GM12878 (cell line): ENCODE measurements at places on chromosomes 7 and 10.

GRCh38 chr10:89829887-89830269, 128.5 kb downstream of the KIF20B start:
- no peak for DNase-seq

DNA sequence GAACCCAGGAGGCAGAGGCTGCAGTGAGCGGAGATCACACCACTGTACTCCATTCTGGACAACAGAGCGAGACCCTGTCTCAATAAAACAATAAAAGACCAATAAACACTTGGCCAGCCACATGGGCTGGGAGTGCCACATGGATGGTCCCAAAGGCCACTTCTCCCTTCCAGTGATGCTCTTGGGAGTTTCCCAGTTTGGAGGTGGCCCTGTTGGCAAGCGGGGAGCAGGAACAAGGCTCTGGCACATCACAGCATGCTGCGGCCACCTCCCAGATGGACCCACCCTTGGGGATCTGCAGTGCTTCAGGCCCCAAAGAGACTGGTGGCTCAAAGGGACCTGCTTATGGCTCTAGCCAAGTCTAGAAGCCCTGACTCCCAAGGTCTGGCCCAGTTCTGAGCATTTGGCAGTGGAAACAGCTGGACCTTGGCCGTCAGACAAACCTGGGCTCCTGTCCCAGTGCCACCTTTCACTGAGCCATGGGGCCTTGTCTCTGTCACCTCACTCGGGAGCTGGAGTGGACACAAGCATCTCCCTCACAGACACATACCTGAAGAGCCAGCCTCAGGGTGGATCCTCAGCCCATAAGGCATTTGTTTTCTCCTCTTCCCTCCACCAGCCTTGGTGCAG, 91.7 kb downstream of the COL13A1 start:
- DNase-seq = no peak

DNA sequence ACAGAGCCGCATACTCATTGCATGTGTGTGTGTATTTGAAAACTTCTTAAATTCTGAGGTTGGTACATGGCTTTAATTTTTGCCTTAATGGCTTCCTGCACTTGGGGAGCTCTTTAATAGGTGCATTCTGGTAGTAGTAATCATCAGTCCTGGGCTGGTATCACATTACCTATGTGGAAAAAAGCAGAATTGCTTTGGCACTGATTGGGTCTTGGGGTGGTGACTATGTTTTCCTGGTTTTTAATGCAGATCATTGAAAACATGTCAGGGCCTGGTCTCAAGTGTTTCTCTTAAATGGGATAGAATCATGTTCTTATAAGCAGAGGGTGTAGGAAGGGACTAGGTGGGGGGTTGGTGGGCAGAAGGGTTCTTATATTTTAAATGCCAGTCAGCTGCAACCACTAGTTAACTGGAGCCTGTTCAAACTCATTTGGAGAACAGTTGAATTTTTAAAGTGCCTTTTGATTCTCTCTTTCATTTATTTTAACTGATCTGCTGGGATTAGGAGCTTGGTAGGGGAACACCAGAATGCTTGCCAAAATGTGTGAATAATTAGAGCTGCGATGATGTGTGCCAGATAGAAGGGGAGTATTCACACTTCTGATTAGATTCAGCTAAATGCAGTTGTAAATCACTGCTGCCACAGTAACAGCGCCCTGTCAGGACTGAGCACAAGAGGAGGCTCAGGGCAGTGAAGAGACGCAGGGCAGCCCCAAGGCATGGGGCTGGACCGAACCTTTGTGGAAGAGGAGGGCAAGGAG, 633.5 kb upstream of the GALNT17 start:
- DNase-seq = no peak

GRCh38 chr7:9017286-9017685, 583.9 kb downstream of the NXPH1 start:
- no peak for DNase-seq

DNA sequence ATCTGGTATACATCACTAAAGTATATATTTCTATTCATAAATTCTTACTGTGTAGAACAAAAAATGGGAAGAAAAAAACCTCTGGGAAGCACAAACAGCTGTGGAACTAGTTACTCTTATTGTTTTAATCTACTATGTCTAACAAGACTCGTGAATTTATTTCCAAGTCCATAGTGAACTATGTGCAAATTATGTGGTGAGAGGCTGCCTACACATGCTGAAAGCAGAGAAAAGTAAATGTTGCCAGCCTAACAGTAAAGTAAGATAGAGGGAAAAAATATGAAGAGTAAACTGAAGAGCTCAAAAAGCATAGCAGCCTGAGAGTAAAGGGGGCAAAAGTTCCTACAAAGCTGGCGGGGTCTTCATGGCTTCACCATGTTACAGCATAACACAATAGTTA, 3.0 kb downstream of the GDI2 start:
- no peak for DNase-seq

- DNase-seq = no peak
Measured at GRCh38 chr10:17276756-17277424, 48.8 kb downstream of the VIM start.

DNA sequence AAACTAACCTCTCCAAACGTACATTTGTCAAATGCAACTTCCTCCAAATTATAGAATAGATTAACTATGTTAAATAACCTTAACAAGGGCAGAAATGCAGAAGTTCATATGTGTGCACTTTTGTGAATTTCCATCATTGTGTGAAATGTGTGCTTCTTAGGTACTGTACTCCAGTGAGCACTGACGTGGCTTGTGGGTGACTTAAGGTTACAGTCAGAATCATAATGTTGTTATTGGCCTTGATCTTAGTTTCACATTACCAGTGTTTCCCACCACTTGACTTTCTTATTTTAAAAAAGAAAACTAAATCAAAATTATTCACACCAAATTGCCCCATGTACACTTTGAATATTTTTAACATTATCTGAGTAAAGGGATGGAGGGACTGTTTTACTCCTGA, 155.1 kb upstream of the FZD8 start:
- no peak for DNase-seq

DNA sequence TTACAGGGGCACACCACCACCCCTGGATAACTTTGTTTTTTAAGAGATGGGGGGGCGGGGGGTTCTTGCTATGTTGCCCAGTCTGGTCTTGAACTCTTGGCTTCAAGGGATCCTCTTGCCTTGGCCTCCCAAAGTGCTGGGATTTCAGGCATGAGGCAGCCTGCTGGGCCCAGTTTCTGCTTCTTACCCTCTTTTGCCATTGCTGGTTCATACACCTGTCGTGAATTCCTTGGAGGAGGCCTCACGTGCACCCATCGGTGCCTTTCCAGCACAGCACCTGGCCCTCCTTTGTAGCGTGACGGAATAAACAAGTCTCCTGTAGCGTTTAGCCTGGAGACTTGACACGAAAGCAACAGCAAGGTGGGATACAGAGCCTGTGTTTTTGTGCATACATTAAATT, 75.5 kb downstream of the CARD11 start:
- no peak for DNase-seq

GRCh38 chr10:71179382-71179781, 33.0 kb upstream of the UNC5B start:
- DNase-seq = no peak

DNA sequence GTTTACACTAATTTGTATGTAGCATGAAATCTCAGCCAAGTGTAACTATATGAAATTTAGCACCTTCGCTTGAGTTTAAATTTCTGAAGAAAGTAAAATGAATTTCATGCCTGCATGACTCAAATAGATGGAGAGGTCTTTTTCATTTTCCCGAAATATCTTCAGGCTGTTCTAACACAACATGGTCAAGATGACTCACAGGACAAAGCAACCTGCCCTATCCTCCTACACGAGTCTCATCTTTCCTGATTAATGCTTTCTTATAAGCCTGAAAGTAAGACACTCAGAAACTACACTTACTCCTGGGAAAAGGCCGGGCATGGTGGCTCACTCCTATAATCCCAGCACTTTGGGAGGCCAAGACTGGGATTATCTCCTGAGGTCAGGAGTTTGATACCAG, 41.2 kb downstream of the CH25H start:
- no peak for DNase-seq

DNA sequence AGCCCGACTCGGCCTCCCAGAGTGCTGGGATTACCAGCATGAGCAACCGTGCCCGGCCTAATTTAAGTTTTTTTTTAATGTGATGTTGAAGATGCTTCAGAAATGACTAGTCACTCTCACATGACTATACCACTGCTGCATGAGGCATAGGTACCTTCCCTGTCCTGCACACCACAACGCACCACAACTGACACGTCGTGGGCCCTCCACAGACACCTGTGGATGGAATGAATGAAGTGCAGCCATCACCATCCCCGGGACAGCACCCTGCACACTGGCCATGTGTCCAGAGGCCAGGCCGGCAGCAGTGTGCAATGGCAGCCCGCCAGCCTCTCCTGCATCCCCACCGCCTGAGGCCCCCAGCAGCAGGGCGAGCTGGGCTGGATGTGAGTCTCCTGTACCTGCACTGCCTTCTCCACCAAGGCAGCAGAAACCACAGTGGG, 55.1 kb downstream of the VOPP1 start:
- peak; percentile 79 for DNase-seq

DNA sequence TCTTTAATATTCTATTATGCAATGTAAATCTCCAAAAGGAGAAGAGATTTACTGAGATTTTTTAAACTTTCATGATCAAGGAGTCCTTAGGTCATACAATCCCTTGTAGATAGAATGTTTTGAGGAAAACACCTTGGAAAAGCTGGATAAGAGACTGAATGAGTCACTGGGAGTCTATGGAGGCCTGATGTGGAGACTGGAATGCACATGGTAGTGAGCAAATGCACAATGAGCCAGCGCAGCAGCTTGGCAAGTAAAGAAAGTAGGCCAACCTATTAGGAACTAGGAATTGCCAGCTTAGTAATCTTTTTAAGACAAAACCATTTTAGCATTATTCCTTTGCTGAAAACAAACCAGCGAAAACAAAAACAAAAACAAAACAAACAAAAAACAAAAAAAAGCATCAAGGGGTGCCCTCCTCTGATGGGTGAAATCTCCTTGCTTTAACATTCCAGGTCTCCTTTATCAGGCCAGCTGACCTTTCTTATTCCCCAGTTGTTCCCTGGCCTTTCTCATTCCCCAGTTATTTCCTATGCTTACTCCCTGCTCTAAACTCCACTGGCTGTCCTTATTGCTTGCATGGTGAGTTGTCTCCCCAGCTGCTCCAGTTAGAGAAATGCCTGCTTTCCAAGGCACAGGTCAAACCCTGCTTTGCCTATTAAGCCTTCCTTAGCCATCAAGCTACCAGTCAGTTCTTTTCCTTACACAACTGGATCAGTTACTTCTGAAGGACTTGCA, 135.8 kb downstream of the PLCE1 start:
- DNase-seq = no peak

DNA sequence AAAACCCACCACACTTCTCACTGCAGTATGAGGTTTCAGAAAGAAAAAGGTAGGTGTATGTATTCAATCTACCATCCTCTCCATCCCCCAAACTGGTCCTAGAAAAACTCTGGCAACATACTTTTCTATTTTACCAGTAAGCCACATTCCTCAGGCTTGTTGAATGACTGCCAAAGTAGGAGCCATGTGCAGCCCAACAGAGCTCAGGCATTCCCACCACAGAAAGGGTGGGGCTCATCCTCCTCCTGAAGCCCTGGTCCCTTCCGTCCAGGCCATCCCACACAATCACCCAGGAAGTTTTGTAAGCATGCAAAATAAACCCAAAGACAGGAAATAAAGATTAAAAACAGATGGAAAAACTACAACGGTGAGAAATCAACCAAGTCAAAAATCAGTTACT, 57.2 kb downstream of the MAD1L1 start:
- DNase-seq = no peak

DNA sequence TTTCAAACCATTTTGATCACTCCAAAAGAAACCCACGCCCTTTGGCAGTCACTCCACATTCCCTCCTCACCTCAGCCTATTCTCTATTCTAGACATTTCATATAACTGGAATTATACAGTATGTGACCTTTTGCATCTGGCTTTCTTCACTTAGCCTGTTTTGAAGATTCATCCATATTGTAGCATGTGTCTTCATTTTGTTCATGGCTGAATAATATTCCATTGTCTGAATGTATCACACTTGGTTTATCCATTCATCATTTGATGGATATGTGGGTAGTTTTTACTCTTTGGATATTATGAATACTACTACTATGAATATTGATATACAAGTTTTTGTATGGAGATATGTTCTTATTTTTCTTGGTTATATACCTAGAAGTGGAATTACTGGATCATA, 3.5 kb upstream of the OTUD1 start:
- DNase-seq = no peak
